Smooth muscle cell of the coronary artery (primary cell): ENCODE measurements at places on chromosomes 4 and X. TPM values are rescaled to one million over a fixed set of nuclear protein-coding genes. Genes with fewer than 3 reads are reported as not detected.

The IL1RAPL2 gene
- not detected in 2 replicates for total RNA-seq

The PAGE3 gene
- total RNA-seq: not detected in 2 replicates

The SH3D19 gene
- 13.0 and 13.2 TPM in 2 replicates for total RNA-seq

The CPZ gene
- 0.98 and 33.7 TPM in 2 replicates for total RNA-seq

The TFDP3 gene
- total RNA-seq: not detected in 2 replicates

The CPLX1 gene
- total RNA-seq: not detected in 2 replicates

The PCDH11X gene
- total RNA-seq: not detected in 2 replicates

The TSPAN6 gene
- 19.9 and 32.2 TPM in 2 replicates for total RNA-seq

The ATP1B4 gene
- not detected in 2 replicates for total RNA-seq

The ARMCX1 gene
- 42.5 and 57.7 TPM in 2 replicates for total RNA-seq

The RNF212 gene
- 0.60 and 0.82 TPM in 2 replicates for total RNA-seq

The SULT1E1 gene
- 0.12 and 291 TPM in 2 replicates for total RNA-seq

The NWD2 gene
- not detected in 2 replicates for total RNA-seq

The NEXMIF gene
- total RNA-seq: under 0.01 TPM in 1 of 2 replicates, not detected in the other

The BCAP31 gene
- total RNA-seq: 152 and 188 TPM in 2 replicates

The HSFX2 gene
- 0.30 TPM in 1 of 2 replicates, not detected in the other for total RNA-seq

The TLR3 gene
- total RNA-seq: 0.60 and 2.2 TPM in 2 replicates
